NCI-H2107 (cell line): ENCODE measurements at places on chromosomes 3 and 15.

DNA sequence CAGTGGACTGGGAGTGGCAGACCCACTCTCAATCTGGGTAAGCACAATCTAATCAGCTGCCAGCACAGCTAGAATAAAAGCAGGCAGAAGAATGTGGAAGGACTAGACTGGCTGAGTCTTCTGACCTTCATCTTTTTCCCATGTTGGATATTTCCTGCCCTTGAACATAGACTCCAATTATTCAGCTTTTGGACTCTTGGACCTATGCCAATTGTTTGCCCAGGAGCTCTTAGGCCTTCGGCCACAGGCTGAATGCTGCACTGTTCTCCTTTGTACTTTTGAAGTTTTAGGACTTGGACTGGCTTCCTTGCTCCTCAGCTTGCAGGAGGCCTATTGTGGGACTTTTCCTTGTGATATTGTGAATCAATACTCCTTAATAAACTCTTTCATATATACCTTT, 477.7 kb upstream of the ZNF385D start:
- DNase-seq: no peak

DNA sequence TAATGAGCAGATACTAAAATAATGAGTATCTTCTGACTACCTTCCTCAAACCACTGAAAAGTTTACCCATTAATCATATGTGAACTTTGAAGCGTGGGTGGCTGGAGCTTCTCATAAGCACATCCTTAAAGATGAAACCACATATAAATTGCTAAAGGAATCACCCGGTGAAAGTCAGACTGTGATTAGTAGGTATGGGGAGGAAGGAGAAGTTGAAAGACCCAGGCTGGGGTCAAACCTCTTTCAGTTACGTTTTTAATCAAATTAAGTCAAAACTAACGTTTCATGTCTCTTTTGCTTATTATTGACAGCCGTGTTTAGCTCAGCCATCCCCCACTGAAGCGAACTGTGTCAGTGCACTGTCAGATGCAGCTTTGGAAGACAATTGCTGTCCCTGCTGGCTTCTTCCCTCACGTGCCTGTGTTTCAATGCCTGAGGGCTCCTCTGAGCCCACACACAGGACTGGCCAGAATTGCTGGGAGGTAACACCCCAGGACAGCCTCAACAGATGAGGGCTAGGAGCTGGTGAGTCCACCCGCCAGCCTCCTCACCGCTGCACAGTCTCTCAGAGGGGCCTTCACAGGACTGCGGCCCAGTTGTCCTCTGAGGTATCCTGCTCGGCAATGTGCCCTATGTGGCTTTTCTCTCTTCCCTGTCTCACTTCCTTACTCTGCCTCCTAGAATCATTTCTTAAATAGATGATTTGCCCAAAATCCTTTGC, 29.3 kb upstream of the SH3BP5 start:
- DNase-seq: no peak

DNA sequence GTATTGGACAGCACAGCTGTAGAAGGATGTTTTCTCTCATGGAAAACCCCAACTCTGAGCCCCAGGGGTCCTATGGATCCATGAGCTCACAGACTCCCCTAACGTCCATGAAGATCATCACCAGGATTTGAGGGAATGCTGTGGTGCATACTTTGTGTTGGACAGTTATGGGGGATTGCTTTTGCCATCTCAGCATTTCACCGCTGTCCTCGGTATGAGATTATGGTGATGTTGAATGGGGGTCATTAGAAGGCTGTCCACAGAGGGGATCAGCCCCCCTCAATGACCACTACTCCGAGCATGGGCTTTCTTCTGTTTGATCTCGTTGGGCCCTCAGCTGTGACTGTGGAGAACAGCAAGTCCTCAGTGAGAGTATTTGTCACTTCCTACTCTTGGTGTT, 255.2 kb upstream of the CTDSPL start:
- no peak for DNase-seq

DNA sequence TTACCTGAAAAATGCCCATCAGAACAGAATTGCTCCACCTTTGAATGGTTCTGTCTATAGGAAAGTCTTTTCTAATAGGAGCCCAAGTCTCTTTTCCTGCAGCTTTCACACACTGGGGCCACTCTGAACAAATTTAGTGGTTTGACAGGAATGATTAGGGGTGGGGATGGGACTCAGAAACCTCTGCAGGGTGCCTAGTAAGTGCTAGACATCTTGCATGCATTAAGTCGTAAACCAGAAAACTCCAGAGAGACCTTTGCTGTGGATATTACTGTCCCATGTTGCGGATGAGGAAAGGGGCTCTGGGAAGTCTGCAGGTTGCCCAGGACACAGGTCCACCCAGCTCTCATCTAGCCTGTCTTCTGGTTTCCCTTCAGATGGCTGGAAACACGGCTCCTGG, 189.7 kb downstream of the OPA1 start:
- DNase-seq: no peak

GRCh38 chr3:169455472-169455871, 208.0 kb downstream of the MECOM start:
- no peak for DNase-seq

GRCh38 chr3:86634361-86634760, 356.6 kb downstream of the VGLL3 start:
- DNase-seq: no peak

DNA sequence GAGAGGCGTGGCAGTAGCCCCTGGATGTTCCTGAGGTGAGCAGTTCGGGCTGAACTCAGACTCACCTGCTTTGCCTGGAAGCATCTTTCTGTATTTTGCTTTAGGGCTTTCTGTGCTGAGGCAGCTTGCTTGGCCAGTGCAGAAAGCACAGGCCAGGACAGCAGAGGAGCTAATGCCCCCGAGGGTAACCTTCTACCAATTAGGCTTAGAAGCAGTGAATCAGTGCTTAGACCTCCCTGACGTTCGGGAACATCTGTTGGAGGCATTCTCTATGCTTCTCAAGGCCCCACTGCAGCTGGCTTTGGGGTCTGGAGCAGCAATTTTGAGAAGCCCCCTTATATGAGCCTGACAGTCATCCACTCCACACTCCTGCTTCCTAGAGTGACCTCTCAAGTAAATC, 350.7 kb upstream of the PROK2 start:
- DNase-seq: no peak

DNA sequence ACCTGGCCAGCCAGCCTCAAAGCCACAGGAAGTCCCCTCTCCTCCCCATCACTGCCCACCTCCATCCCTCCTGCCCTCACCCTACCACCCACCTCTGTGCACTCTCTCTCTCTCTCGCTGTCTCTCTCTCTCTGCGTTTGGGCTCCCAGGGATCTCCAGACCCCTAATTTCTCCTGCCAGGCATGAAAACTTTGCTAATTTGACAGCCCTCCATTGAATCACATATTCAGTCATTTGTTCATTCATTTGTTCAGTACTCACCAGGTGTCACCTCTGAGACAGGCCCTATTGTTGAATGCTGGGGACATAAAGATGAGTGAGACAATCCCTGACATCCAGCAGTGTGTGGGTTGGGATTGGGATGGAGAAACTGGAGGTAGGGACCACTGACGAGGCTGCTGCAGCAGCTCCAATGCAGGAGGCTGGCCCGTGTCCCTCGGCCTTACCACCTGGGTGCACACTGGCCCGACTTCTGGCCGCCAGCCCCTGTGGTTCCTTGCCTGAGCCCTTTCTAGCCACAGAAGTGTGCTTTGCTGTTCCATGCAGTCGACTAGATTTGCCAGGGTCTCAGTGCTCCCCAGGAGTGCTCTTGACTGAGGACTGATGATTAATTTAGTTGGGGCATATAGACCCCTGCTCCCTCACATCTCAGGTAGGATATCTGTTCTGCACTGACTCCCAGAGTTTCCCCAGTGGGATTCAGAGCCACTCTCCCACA, 38.6 kb upstream of the TSEN2 start:
- DNase-seq: no peak

DNA sequence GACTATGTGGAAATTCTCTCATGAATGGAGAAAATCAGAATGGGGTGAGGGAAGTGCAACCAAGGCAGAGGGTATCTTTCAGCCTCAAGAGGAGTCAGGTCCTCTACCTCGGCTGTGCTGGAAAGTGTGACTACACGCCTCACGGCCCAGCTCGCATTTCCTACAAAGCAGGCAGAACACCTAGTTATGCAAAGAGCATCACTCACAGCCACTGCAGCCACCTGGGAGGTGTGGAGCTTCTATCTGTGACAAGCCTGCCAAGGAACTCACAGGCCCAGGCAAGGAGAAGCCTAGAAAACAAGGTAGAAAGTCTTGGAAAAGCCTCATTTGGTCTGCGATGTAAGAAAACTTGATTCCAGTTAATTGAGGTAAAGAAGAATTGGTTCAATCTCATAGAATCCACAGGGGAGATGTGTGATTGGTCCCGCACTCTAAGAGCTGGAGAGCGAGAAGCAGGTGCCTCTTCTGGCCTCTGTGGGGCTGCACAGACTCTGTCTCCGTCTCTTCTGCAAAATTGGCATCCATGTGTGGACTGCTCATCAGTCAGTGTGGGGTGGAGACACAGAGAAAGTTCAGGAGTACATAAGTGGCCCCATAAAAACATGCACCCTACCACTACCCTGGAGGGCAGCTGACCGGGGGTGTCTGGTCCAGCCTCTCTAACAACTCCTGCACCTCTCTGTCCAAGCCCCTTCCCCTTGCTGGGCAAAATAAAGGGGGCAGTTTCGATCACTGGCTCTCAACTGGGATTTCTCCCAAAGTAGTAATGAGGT, 76.8 kb downstream of the TAMM41 start:
- DNase-seq: no peak

GRCh38 chr3:141529256-141529655, 42.4 kb downstream of the RASA2 start:
- no peak for DNase-seq

DNA sequence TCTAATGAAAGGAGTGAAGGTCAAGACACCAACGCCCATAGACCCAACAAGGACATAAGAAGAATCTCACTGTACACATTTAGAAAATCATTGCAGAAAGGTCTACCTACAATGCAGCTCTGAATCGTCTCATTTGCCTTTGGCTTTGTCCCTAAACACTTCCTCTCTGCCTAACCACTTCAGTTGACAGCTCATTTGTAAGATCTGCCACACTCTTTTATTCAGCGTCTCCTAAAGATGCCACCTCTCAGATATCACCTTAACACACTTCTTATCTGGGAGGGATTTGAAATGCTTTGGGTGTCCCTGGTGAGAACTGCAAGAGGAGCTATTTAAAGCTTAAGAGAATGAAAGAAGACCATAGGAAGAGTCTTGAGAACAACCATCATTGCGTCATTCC, 38.7 kb downstream of the RAB27A start:
- DNase-seq: no peak

GRCh38 chr15:39183164-39183881, 397.6 kb upstream of the THBS1 start:
- no peak for DNase-seq

DNA sequence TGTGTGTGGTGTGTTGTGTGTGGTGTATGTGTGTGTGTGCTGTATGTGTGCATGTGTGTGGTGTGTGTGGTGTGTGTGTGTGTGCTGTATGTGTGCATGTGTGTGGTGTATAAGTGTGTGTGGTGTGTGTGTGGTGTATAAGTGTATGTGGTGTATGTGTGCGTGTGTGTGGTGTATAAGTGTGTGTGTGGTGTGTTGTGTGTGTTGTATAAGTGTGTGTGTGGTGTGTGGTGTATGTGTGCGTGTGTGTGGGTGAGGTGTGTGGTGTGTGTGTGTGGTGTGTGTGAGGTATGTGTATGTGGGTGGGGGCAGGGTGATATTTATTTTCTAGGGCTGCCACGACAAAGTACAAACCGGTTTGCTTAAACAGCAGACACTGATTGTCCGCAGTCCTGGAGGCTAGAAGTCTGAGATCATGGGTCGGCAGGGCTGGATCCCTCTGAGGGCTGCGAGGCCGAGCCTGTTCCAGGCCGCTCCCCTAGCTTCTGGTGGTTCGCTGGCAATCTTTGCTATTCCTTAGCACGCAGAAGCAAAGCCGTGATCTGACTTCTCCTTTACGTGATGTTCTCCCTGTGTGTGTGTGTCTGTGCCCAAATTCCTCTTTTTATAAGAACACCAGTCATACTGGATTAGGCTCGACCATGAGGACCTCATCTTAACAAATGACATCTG, 160.2 kb downstream of the XXYLT1 start:
- DNase-seq: no peak

DNA sequence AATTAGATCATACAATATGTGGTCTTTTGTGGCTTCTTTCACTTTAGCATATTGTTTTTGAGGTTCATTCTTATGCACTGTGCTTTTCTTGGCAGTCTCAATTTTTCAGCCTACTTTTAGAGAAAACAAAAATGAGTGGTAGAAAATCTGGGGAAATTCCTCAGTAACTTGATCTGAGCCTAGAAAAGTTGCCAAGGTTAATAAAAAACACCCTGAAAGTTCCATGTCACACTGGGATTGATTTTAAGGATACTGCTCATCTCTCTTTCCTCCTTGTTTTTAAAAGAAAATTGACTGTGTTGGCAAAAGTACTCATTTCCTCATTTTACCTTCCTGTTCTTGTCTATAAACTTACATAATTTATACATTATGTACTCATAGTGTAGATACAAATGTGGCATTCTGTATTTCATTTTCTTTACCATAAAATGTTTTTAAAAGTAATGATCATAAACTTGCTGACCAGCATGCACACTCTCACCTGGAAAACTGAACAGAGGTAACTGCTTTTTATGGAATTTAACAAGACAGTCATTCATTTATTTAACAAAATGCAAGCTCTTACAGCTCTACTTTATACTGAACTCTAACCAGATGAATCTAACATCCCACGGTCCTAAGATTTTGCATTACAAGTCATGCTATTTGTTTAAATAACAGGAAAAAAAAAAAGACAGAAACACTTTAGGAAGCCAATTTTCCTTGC, 28.6 kb upstream of the SH3BP5 start:
- DNase-seq: no peak

GRCh38 chr3:141436180-141436579, 50.6 kb upstream of the RASA2 start:
- no peak for DNase-seq

- DNase-seq: no peak
Observed at GRCh38 chr15:67157521-67158252, 92.3 kb downstream of the SMAD3 start.

- DNase-seq: no peak
Observed at GRCh38 chr3:107208100-107208499, 169.1 kb upstream of the CCDC54 start.

GRCh38 chr3:55180936-55181535, 253.2 kb upstream of the LRTM1 start:
- DNase-seq: no peak

DNA sequence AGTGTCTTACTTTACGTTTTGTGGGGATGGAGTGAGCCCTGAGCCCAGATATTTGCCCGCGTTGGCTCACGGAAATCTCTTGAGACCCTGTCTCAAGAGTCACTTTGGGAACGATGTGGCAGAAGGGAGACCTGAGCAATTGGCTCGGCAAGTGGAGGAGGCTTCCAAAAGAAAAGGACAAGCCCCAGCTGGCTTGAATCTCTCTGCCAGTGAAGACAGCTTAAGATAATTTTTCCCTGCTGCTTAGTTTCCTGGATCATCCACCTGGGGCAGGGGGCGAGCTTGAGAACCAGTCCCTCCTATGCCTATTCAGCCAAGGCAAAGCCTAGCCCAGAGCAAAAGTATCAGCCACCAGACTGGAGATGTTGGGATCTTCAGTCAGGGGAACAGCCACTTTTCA, 708 bp downstream of the SEC22A start:
- DNase-seq: no peak

DNA sequence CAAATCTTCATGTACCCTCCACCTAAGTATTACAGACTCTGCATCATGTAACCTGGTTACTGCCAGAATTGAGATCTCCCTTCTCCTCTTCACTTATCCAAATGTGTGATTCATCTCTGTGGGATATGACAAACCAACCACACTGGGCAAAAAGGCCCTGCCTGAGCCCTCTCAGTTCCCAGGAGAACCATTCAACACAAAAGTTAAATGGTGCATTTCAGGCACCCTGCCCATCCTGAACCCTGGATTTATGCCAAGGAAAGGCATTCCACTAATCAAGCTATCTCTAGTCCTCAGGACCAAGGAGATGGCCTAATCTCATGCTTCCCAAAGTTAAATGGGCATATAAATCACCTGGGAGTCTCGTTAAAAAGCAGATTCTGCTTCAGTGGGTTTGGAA, 108.5 kb downstream of the TNIK start:
- DNase-seq: peak; percentile 66
